CD4-positive, alpha-beta T cell treated with Interleukin-12 subunit alpha and Interleukin-12 subunit beta, for 1 hour (primary cell): ENCODE measurements at places on chromosomes 4 and X.

DNA sequence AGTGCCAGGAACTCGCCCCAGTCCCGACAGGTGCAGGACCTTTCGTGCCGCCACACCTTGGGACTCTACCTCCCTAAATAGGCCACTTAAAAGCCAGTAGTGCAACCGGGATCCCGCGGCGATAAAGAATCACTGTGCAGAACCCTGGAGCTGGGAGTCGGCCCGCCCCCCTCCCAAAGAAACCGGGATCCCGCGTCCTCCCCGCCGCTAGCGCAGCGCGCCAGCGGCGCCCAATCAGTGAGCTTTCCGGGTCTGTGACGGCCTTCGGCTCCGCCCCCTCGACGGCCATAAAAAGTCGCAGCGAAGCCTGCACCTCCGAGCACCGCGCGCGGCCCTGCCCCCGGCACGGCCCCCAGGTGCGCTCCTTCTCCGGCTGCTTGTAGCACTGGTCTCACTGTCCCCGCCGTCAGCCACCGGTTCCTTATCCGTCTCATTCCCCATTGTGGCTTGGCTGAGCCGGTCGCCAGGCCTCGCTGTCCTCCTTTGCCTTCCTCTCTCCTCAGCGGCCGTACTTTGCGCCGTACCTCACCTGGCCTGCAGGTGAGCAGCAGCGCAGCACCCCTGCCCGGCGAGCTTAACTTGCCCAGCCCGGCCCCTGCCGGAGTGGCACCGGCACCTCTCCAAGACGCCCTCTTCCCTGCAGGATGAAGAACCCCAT is at the start of gene LRAT:
Gene LRAT (plus strand): TSS at position 318 of the 658 bp plus-strand sequence. CDS start 327 bp downstream, at position 645.
- peak; percentile 30 for DNase-seq

DNA sequence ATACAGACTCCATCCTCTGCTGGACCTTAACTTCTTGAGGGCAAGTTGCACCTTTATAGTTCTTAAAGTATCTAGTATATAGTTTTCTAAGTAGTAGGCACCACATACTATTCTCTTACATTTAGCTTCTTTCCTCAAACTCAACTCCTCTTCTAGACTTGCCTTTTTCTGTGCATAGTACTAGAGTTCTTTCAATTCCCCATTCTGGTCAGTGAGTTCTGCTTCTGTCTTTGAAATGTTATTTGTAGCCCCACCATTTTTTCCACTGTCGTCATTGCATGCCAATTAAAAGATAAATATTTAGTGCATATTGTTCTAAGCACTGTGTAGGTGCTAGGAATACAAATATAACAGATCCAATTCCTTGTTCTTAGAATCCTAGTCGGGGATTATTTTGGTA is 31.6 kb downstream of the CDKL5 start:
- DNase-seq = no peak

DNA sequence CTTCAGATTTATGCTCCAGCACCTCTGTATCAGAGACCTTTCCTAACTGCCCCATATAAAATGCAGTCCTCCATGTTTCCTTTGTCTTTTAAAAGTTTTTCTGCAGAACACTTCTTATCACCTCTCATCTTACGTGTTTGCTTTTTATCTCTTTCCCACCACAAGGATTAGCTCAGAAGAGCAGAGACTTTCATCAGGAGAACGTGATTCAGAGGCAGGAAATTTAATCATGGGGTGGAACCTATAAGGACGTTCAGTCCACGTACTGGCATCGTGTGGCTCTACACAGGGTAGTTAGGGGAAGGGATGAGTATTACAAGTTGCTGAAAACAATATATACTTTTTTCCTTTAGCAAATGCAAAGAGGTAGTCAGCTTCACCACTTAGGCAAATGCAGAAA is 98.7 kb downstream of the SORBS2 start:
- DNase-seq = no peak

DNA sequence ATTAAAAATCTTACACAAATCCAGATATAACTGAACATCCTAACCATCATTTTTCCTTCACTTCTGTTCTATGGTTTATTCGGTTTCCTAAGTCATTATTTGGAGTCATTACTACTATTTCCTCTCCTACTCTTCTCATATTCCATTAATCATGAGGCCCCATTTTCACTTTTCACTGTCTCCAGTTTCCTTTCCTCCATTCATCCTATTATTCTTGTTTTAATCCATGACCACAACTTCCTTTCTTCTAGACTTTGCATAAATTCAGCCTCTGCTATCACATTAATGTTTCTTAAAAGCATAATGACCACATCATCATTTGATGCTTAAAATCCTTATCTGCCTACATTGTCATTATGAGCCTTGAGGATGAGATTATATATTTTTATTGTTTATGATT is 555.0 kb upstream of the NDST4 start:
- DNase-seq = no peak

- no peak for DNase-seq
Measured at GRCh38 chr4:141871086-141871770, 234.8 kb downstream of the IL15 start.

DNA sequence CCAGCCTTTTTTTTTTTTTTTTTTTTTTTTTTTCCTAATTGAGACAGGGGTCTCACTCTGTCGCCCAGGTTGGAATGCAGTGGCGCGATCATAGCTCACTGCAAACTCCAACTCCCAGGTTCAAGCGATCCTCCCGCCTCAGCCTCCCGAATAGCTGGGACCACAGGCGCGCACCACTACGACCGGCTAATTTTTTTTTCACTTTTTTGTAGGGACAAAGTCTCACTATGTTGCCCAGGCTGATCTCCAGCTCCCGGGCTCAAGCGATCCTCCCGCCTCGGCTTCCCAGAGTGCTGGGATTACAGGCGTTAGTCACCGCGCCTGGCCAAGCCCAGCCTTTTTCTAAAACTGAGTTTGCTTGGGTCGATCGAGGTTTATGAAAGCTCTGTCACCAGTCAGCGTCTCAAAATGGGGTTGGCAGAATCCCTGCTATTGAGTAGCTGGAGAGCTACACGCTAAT is 1.3 kb upstream of the OTUD5 start:
- peak; percentile 35 for DNase-seq

DNA sequence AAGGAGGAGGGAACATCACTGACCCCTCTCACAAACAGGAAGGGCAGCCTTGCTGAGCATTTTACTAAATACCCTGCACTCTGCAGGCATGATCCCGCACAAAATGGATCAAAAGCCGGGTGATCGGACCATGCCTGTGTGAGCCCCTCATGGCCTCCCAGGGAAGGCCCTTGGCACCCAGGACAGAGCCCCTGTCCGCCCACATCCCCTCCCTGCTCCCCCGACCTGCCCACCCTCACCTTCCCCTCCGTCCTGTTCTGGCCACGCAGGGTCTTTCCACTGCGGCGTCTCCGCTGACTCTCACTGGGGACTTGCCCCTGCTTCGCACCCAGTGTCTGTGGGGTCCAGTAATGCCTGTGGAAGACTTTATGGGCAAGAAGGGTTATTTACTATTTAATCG is 105.0 kb downstream of the HMX1 start:
- DNase-seq = no peak
